Calu3 (cell line): ENCODE measurements at places on chromosomes 1 and 21. TPM values are rescaled to one million over a fixed set of nuclear protein-coding genes. Genes with fewer than 3 reads are reported as not detected.

OPTC gene
- not detected in 2 replicates for total RNA-seq

ESPN gene
- total RNA-seq: 2.2 and 3.4 TPM in 2 replicates

ANKRD34A gene
- 0.19 and 0.27 TPM in 2 replicates for total RNA-seq

- DNase-seq: no peak
Observed at GRCh38 chr21:27639286-27639685, 672.4 kb upstream of the ADAMTS5 start.

- peak; percentile 59 for DNase-seq
Observed at GRCh38 chr21:38797470-38797869, 8.3 kb upstream of the ETS2 start.

GRCh38 chr1:230754796-230755195, 7.6 kb downstream of the CAPN9 start:
- no peak for DNase-seq

DNA sequence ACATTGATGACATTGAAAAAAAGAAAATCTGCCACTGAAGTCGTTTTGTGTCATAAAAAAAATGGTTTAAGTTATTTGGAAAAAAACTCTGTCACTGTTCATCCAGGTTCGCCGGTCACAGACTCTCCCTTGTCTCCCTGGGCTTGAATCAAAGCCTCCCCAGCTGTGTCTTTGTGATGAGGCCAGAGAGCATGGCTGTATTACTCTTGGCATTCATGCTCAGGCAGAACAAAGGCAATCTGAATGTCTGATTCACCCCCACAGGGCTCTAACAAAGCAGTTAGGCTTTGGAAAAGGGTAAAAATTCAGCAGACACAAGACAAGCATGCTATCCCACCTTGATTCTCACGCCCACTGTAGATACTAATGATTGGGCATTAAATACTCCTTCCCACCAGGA, 304.3 kb upstream of the PLD5 start:
- DNase-seq: no peak

DNA sequence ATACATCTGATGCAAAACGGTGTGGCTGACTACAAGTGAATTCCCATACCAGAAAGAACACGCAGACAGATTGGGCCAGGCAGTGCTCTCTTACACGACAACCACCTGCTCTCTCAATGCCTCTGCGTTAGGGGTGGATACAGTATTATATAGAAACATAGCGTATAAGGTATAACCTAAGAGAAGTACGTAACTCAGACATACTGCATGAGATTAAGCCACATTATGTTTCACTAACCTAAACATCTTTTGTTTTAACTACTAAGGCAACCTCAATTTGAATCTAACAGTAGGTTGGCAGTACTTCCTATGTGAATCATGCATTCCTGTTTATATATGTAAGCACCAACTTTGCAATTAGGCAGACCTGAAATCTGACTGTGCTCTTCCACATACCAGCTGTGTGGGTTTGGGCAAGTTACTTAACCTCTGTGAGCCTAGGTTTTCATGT, 58.1 kb upstream of the COA6 start:
- no peak for DNase-seq

DNA sequence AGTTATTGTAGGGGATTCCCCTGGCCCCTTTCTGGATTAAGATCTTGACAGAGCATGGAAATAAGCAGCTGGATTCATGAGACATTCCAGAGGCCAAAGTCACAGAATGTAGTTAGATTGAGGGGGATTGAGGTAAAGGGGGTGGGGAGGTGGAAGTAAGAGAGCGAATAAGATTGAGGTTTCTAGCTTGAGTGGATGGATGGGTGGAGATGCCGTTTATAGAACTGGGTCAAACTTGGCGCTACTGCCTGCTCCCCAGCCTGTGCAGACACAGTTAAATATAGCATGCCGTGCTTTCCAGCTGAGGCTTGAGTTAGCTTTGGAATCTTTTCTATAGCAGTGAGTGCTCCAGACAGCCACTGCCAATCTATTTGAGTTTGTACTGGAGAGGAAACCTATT, 85.7 kb downstream of the DYRK1A start:
- DNase-seq: no peak
